Suppressor macrophage treated with lipopolysaccharide for 4 hours (primary cell): ENCODE measurements at places on chromosomes 11 and 22.

GRCh38 chr11:122578171-122578825, 77.2 kb upstream of the UBASH3B start:
- DNase-seq = no peak

GRCh38 chr22:45164270-45165088, 754 bp downstream of the NUP50 start:
- no peak for DNase-seq

GRCh38 chr11:17736930-17737817, 2.6 kb downstream of the KCNC1 start:
- no peak for DNase-seq

DNA sequence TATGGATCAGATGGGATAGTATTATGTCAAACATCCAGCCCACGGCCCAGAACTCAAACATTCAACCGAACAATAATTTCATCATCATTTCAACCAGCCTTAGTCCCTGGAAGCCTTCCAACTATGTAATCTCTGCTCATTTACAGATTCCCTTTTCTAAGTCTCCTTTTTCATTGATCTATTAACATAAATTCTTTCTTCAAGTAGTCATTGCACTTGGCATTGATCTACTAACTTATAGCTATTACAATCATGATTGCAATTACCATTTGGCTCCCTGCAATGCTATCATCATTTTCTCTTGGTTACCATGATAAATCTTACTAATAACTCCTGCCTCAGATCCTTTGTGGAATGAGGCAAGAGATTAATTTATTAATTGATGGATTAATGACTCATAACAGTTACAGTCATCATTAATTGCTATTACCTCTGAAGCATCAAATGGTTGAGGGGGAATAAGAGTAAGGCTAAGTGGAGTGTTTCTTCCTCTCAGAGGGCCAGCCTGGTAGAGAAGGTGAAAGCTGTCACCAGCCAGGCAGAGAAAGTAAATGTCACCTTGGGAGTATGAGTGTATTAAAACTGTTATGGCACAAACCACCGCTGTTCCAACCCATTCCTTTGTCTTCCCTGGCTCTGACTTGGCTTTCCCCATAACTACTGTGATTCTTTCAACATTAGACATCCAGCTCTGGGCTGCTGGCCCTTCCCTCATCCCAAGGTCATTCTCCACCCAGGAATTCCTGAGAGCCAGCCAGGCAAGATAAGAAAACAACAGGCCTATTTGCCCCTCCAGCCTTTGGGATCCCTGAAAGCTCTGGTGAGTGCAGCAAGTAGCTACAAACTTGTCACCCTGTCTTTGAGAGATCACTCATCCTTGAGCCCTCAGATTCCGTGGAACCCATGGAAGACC, 174.7 kb downstream of the RRAS2 start:
- DNase-seq = no peak

DNA sequence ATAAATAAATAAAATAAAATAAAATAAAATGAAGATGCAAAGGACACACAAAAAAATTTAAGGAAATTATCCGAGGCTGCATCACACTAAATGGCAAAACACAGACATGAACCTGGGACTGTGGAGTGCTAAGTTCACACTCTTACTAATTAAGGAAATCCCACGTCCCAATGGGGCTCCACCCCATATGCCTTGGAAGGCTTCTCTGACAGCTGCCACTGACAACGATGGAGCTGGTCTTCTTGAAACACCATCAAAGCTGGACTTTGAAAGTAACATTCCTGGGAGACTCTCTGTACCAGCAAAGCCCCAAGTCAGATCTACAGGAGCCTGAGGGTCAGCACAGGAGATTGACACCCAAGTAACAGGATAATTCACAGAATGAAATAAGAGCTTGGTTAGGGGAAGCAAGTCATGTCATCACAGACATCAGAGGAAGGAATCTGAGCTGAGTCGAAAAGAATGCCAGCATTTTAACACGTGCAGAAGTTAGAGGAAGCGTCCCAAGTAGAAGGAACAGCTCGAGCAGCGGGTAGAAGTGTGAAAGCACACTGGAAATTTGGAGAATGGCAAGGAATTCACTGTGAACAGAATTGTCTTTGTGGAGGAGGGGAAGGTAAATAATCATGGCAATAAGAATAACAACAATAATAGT, 13.8 kb downstream of the TPST2 start:
- peak; percentile 63 for DNase-seq

- DNase-seq = no peak
These were observed 4.0 kb upstream of the WNT11 start for GRCh38 chr11:76209973-76210930.

DNA sequence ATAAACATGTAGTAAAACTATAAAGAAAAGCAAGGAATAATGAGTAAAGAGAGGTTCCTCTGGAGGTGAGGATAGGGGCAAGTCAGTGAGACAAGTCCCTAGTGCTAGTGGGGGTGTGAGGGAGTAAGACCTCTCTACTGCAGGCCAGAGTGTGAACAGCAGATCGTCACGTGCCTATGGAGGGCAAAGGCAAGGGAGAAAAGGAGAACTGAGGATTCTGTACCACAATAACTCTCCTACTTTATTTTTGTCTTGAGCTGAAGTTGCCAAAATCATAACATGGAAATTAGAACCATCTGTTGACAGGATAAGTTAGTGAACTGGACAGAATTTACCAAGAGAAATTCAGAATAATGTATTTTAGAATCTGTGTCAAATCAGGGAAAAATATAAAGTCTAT, 77.6 kb downstream of the ENTHD1 start:
- DNase-seq = peak; percentile 38

DNA sequence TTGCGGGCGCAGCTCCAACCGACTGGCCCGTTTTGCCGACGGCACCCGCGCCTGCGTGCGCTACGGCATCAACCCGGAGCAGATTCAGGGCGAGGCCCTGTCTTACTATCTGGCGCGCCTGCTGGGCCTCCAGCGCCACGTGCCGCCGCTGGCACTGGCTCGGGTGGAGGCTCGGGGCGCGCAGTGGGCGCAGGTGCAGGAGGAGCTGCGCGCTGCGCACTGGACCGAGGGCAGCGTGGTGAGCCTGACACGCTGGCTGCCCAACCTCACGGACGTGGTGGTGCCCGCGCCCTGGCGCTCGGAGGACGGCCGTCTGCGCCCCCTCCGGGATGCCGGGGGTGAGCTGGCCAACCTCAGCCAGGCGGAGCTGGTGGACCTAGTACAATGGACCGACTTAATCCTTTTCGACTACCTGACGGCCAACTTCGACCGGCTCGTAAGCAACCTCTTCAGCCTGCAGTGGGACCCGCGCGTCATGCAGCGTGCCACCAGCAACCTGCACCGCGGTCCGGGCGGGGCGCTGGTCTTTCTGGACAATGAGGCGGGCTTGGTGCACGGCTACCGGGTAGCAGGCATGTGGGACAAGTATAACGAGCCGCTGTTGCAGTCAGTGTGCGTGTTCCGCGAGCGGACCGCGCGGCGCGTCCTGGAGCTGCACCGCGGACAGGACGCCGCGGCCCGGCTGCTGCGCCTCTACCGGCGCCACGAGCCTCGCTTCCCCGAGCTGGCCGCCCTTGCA, 1.0 kb downstream of the FJX1 start:
- peak; percentile 35 for DNase-seq

DNA sequence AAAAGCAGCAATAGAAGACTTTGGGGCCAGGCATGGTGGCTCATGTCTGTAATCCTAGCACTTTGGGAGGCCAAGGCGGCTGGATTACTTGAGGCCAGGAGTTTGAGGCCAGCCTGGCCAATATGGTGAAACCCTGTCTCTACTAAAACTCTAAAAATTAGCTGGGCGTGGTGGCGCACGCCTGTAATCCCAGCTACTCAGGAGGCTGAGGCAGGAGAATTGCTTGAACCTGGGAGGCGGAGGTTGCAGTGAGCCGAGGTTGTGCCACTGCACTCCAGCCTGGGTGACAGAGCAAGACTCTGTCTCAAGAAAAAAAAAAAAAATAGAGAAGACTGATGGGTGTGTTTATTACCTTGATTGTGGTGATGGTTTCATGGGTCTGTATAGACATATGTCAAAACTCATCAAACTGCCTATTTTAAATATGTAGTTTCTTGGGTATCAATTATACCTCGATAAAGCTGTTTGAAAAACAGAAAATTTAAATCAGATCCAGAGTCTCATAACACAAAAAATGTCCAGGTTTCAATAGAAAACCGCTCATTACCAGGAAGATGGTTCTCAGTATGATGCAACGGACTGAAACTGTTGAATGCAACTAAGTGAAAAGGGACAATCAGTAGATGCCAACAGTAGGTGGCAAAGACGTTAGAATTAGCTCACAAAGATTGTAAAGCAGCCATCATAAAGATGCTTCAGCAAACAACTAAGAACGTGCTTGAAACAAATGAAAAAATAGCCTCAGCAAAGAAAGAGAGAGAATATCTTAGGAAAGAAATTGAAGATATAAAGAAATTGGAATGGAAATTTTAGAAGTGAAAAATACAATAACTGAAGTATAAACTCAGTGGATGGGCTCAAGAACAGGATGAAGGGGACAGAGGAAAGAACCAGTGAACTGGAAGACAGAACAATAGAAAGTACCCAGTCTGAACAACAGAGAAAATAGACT, 33.1 kb upstream of the SEPTIN5 start:
- DNase-seq = no peak

DNA sequence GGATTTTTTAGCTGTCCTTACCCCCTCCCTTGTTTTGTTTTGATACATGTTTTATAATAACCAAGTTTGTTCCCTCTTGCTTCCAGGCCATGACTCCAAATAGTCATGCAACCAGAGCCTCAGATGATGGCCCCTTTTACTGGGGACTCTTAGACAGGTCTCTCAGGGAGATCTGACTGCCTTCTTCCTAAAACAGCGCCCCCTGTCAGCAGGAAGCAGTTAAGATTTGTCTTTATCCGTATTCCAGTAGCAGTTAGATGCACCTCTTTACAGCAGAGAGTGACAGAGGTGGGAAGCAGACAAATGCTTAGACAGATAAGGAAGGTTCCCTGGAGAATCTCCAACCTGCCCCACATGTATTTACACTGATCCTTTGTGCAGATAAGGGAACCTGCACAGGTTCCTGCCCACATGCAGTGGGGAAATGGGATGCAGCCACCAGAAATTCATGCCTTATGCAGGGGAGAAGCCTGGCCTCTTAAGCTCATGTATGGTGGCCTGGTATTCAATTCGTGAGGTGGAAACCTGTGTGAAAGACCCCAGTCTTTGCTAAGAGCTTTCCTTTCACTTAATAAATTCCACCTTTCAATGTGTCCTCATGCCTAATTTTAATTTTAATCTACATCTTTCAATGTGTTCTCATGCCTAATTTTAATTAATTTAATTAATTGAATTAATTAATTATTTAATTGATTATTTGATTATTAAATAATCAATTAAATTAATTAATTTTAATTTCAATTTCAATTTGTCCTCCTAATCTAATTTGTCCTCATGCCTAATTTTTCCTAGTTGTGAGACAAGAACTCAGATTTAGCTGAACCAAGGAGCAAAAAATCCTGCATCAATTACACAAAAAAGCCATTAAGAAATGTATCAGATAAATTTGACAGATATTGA, 11.5 kb upstream of the GLYAT start:
- no peak for DNase-seq

DNA sequence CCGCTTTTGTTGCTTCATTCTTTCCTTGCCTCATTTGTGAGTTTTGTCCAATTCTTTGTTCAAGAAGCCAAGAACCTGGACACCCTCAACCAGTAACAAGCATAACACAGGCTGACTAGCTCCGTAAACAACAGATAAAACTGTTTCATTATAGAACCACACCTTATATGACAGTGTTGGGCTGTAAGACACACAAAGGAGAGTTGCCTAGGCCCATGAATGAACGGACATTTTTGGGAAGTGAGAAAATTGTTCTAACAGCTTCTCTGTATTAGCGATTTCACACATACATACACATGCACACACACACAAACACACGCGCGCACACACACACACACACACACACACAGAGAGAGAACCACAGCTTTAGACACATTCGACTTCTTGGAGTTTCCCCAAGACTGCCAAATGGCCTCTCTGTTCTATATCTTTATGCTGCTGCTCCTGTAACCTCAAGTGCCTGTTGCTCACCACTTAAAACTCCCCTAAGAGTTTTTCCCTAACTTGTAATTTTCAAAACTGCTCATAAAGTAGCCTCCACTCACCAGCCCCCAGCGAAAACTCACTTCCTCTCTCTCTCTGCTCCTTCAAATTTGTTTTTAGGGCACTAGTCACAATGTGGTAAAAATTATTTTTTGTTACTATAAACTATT, 35.9 kb downstream of the CTSC start:
- DNase-seq = peak; percentile 37

- peak; percentile 89 for DNase-seq
These were observed at the start of gene WBP2NL for GRCh38 chr22:41998361-41999261. Gene WBP2NL (plus strand): TSS chr22:41998788. CDS start chr22:41998819, 31 bp downstream.

GRCh38 chr11:19316434-19316833, 75.7 kb upstream of the E2F8 start:
- DNase-seq = no peak

DNA sequence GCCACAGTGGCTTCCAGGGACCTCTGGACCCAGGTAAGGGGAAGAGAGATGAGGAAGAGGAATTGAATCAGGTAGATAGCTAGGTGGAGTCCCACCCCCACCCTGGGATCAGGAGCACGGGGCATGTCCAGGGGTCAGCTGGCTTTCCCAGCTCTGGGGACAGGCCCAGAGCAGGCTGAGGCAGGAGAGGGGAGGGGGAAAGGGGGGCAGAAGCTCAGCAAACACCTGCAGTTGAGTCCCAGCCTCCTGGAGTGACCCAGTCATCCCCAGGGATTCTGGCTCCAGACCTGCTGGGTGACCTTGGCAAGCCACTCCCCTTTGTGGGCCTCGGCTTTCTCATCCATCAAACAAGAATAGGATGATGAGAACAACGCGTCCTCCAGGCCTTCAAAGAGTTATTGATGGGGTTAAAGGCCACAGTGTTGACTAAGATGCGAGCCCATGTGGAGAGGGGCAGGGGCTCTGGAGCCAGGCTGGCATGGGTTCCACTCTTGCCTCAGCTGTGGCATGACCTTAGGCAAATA, 16.0 kb downstream of the STARD10 start:
- DNase-seq = no peak

DNA sequence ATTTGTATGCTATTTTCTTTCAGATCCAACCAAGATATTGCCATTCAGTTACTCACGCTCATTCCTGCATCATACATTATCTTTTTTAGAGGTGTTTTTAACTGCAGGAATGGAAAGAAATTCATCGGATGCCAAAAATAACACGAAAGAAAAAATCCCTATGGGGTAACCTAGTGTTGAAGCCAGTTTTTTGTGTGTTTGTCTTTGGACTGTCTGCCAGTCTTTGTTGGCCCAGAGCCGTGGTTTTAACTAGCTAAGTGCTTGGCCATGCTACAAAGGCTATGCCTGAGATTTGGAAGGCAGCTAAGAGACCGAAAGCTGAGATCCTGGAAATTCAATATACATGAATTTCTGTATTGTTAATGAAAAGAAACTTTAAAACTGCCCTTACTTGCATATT, 309.8 kb upstream of the CNTN5 start:
- DNase-seq = no peak

GRCh38 chr11:109590782-109591181, 168.8 kb downstream of the C11orf87 start:
- DNase-seq = no peak

DNA sequence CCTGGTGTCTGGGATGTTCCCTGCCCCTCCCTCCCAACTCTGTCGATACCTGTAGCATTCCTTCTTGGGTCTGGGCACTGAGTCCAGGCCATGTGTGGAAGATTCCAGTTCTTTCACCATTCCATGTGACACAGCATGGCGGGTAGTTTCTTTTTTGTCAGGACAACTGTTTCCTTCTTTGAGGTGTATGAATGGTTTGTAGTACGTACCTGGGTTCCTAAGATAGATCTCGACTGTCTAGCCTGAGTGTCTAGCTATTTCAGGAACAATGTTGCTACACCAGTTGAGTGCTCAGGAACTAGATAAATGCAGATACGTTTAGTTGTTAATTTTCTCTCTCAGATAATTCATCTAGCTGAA, 43.3 kb downstream of the TNRC6B start:
- DNase-seq = no peak

- no peak for DNase-seq
These were observed 15.5 kb downstream of the OR52M1 start for GRCh38 chr11:4560467-4560866.
